Hematopoietic multipotent progenitor cell treated with erythropoietin and hydrocortisone succinate and interleukin-3 and kit ligand, for 4 days (in vitro differentiated cells): ENCODE measurements at places on chromosomes 4 and X.

GRCh38 chrX:13934731-13935130 is 95.0 kb downstream of the GEMIN8 start:
- DNase-seq = no peak

DNA sequence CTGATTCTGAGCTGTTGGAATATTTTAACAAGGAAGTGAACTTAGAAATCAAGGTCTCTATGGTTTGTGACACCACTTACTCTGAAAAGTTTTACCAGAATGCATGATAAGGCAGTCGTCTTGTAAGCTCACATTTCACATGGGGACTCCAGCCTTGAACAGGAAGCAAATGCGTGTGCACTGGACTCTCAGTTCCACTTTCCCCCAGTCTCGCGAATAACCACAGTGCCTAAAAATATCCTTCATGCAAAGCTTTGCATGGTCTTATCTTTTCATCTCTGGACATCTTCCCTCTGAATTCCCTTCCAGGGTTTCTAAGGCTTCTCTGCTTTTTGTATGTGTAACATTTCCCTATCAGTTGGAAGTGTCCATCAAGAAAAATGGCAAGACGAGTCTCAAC is 581.8 kb downstream of the NLGN4X start:
- no peak for DNase-seq

DNA sequence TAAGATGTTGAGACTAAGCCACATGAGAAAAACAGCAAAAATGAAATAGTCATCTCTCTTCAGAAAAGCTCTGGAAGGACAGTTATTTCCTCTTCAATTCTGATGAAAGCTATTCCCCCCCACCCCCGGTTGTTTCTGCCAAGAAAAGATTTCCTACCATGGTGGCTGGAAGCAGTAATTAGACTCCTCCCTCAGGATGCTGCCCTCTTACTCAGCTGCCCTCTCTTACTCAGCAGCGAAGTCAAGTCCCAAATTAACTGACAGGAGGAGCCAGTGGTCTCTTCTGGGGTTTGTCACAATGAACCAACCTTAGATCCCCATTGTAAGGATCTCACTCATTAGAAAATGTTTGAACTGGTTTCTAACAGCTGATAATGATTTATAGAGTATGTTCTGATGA is 38.0 kb downstream of the GPM6B start:
- DNase-seq = peak; percentile 12

DNA sequence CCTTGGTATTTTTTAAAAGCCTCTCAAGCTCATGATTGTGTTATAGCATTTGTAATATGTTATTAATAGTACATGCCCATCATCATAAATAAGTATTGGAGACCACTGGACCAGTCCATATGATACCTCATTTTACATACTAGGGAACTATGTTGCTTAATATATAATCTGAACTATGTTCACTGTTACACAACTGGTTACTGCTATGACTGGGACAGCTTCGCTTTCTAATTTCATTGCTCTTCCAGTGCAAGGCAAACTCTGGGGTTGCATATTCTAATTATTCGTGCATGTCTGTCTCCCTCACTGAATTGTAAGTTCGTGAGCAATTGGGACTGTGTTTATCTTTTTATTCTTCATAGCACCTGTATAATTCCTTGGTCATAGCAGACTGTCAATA is 330.5 kb downstream of the RAPGEF2 start:
- no peak for DNase-seq

DNA sequence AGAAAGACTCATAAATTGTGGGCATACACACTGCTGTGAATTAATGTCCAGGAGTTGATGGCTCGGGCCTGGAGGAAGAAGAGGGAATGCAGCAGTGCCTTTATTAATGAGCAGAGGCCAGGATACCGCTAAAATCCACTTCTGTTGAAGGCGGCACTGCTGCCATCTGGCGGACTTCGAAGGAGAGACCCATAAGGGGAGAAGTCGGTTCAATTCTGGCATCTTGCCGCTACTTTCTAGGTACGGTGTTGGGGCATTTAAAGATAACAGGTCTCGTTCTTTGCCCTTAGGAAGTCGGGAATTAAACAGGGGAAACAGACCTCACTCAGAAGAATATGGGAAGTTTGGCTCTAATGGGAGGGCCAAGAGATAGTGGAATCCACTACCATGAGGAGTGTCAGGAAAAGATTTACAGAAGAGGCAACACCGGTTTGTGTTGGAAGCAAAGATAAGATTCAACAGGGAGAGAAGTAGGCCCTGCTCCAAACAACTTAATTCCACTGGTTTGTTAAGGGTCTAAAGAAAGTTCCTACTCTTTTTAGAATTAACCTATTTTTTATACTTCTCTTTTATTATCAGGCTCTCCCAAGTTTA is 133.6 kb upstream of the GIMD1 start:
- peak; percentile 76 for DNase-seq

GRCh38 chr4:172683021-172683420 is 485.6 kb upstream of the GALNT7 start:
- DNase-seq = peak; percentile 84

DNA sequence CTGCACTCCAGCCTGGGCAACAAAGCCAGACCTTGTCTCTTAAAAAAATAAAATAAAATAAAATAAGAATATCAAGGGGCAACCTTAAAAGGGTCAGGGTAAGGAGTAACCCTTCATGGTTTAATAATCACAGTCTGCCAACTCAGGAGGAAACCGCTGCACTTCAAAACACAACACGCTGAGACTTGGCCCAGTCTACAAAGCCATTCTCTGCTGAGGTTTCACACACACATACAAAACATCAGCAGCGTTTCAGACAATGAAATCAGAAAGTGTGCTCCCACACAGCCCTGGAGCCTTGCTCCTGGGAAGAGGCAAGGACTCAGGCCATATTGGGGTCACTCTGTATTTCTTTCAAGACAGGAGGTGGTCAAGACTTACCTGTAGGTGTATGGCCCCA is 18.3 kb downstream of the SCARB2 start:
- no peak for DNase-seq

GRCh38 chr4:77613267-77613666 is 7.6 kb downstream of the CXCL13 start:
- DNase-seq = no peak

- DNase-seq = no peak
Observed at GRCh38 chrX:63922221-63922620, 137.2 kb upstream of the ARHGEF9 start.

DNA sequence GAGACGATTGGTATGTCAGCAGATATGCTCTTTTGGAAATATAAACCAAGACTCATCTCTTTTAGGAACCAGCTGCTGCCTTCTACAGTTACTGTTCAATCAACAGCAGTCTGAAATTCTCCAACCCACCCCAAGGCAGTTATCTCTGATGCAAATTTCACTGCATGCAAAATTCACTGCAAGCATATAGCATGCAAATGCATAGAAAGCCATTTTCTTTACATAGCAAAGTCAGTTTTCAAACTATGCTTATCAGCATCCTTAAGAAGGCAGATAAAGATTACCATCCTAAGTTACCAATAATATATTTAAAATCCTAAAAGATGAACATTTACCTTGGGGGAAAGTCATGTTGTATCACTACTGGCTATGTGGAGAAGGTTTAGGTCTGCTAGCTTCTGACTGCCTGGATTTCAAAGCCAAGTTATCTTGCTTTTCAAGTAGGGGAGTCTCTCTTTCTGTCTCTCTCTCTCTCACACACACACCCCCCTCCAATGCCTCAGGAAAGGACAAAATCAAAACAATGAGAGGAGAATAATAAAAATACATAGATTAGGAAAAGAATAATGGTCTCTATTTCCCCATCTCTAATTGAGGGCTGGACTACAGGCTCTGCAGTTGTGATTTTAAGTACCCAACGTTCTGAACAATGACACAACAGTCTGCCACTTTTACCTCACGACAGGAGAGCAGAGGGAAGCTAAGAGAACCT is 1.5 kb downstream of the NMU start:
- no peak for DNase-seq

GRCh38 chrX:41596596-41596995 is 92.2 kb upstream of the GPR34 start:
- no peak for DNase-seq

GRCh38 chrX:43961699-43962098 is 11.5 kb downstream of the NDP start:
- DNase-seq = peak; percentile 20

DNA sequence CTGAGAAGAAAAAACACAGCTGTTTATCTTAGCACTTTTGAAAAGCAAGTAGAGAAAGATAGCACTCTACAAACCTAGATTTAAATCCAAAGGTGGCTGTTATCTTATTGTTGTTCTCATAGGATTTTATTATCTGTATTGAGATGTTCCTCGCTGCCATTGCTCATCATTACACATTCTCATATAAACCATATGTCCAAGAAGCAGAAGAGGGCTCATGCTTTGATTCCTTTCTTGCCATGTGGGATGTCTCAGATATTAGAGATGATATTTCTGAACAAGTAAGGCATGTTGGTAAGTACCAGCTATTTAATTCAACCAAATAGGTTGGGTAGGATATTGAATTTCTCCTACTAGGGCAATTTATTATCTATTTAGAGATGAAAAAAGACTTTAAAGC is 16.4 kb downstream of the TMEM184C start:
- no peak for DNase-seq

DNA sequence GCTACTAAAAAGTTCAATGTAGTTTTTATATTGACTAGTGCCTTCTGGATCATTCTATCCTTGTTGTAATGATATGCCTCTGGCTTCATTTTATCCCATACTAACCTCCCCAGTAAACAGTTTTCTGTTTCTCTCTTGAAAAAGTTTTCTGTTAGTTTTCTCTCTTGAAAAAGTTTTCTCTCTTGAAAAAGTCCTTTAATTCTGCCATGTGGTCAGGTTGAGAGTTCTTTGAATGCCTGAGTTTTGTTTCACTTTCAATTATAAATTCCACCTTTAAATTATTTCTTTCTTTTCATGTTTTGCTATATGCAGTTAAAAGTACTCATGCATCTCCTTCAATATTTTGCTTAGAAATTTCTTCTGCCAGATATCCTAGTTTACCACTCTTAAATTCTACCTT is 1139.6 kb downstream of the STPG2 start:
- no peak for DNase-seq

GRCh38 chr4:146638333-146638785 is 334 bp upstream of the POU4F2 start:
- DNase-seq = no peak

GRCh38 chr4:140346136-140346535 is 27.3 kb upstream of the SCOC start:
- no peak for DNase-seq

DNA sequence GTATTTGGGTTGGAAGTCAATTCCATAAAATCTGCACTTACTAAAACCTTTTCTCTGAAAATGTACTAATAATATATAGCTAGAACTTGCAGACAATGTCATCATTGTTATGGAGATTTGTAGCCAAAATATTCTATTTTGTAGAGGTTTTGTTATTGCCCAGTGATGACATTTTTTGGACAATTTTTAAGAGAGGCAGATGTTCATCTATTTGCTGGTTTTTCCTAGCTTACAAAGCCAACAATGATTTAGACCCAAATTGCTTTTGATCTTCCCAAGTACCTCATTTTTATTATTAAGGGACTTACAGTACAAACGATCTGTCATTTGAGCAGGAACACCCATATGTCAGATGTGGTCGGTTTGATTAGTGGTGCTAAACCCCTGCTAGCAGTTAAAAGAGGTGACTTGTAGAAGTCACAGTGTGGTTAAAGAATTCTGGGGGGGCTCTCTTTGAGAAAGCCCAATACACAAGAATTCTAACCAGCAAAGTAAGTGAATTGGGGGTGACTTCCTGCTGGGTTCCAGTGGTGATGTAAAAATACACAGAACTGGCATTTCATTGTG is 136.2 kb downstream of the KIT start:
- peak; percentile 43 for DNase-seq

DNA sequence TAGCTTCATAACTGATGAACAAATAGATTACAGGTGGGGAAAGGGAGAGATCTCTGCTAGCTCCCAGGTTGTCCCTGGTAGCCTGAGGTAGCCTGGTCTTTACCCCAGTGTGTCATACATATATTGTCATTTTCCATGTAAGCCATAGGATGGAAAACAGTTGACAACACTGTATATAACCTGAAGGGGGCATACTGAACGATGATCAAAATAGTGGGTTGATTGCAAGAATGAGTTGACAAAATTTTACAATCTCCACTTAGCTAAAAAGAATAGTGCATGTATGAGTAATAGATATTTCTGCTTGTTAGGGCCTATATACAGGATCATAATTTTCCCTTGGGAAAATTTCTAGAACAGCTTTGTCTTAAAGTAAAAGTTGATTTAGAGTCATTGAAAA is 304.1 kb upstream of the HAND2 start:
- DNase-seq = peak; percentile 41

- no peak for DNase-seq
Observed at GRCh38 chrX:136736690-136737089, 44.0 kb downstream of the ARHGEF6 start.

DNA sequence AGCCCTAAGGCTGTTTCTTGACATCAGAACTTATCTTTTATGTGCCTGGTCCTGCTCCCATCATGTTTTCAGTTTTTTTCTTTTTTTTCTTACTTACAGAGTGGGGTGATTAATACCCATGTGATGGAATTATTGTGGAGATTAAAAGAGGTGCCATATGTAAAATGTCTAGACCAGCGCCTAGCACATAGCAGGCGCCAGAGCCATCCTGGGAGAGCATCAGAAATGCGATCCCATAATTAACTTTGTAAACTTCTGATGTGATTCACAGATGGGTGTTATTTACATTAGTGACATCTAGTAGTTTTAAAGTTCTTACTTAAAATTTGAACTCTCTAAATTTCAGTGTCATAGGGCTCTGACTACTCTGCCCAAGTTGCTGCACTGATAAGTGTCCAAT is 66.2 kb upstream of the PGRMC2 start:
- no peak for DNase-seq

DNA sequence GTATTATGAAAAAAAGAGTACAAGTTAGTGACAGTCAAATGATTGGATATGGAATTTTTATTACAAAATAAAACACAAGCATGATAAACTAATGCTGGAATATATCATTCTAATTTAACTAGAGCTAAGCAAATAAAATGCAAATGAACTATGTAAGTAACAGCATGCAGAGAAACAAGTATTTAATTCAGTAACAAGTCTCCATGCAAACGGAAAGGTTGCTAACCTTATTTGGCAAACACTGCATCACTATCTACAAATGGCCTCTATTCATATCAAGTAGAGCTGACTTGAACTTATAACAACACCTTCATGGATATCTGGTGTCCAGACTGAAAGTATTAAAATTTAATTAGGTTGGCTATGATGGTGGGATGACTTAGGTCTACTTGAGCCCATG is 15.4 kb downstream of the PPM1K start:
- DNase-seq = no peak

- no peak for DNase-seq
Observed at GRCh38 chrX:65574356-65574755, 39.8 kb upstream of the LAS1L start.

GRCh38 chrX:124910611-124911010 is 409.1 kb upstream of the TEX13C start:
- DNase-seq = no peak
